ENCODE measurements at places on chromosomes 13 and 19. TPM values are rescaled to one million over a fixed set of nuclear protein-coding genes. Genes with fewer than 3 reads are reported as not detected.

- DNase-seq: no peak
These were observed 23.2 kb upstream of the NCCRP1 start for GRCh38 chr19:39173502-39173991.

The CBARP gene
- 1.9 TPM for total RNA-seq

- DNase-seq: no peak
These were observed 17.5 kb upstream of the F7 start for GRCh38 chr13:113087923-113088690.

DNA sequence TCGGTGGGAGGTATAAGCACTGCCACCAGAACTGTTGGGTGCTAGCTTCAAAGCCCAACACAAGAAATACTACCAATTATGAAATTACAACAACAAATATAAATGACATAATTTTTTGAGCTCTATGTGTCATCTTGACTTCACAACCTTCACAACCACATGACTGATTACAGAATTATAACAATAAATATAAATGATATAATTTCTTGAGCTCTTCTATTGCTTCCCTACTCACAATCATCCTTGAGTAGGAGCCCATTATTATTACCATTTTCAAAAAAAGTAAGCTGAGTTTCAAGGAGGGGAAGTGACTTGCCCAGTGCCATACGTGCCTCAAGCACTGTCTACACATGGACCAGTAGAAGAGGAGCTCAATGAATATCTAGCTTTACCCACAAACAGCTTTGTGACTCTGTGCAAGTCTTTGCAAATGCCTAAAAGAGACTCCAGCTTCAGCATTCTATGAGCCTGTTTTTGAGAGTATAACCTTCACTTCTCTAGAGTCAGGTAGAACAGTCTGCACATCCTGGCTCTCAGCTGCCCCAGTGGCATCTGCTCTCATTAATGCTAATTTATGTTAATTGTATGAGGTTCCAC, 22.6 kb downstream of the NCAN start:
- DNase-seq: no peak

DNA sequence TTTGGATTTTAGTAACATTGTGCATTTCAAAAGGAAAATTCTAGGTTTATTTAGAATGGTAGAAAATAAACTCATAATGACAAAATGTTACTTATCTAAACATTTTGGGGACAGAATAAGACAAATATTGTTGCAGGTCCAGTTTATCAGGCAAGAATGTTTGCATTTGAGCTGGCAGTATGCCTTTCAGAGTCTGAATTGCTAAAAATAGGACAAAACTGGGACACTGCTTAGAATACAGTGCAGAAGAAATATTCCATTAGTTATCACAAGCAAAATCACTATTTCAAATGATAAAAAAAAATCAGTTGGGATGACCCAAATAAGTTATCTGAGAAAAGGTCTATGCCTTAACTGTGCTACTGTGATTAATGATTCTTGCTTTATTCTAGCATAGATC, 870.3 kb upstream of the MIR17HG start:
- no peak for DNase-seq

The SIGLEC7 gene
- total RNA-seq: not detected

DNA sequence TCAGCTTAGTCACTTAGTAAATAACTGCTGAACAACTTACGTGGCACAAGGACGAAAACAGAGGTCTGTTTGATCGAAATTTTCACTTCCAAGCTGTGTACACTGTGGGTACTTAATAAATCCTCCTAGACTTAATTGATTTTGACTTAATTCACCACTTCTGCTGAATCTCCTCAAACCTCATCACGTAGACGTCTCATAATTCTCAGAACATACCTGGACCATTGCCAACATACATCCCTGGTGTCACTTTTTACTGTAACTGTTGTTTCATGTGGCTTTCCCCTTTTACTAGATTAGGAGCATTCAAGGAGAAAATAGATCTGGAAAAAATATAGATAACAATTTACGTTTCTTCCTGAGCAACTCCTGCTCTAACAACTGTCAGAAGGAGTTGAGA, 105.0 kb downstream of the MBNL2 start:
- no peak for DNase-seq

- no peak for DNase-seq
These were observed 55.5 kb upstream of the SERP2 start for GRCh38 chr13:44318161-44318560.

DNA sequence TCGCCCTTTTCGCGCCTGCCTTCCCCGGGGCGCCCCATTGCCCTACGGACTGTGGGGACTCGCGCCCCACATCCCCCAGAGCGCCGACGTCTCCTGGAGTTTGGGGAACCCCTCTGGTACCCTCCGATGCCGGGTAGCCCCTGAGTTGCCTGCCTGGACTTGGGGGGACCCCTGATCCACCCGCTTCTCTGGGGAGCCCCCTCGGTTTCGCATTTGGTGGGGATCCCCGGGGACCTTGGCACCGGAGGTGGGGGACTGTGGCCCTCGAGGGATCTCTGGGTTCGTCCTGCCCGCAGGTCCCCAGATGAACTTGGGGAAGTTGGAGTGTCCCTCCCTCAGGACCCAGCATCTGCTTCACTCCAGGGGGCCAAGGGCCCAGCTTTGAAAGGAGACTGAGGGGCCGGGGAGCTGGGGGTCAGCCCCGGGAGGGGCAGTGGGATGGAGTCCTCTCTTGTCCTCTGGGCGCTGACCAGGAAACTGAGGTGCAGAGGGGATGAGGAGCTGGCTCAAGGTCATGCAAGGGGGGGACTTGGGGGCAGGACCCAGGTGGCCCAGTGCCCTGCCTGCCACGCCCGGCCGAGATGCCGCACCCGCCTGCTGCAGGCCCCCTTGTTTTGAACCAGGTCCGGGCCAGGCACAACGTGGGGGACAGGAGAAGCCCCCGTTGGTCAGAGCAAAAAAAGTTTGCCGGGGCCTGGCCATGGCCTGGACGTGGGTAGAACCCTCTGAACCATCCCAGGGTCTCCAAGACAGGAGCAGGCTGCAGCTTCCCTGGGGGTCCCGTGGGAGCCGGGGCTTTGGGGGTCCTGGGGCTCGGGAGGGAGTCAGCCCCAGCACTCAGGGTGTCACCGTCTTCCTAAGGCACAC, 1.0 kb downstream of the EFNA2 start:
- peak; percentile 58 for DNase-seq

The PEX11G gene
- total RNA-seq: 1.2 TPM

The HMG20B gene
- 59.3 TPM for total RNA-seq

DNA sequence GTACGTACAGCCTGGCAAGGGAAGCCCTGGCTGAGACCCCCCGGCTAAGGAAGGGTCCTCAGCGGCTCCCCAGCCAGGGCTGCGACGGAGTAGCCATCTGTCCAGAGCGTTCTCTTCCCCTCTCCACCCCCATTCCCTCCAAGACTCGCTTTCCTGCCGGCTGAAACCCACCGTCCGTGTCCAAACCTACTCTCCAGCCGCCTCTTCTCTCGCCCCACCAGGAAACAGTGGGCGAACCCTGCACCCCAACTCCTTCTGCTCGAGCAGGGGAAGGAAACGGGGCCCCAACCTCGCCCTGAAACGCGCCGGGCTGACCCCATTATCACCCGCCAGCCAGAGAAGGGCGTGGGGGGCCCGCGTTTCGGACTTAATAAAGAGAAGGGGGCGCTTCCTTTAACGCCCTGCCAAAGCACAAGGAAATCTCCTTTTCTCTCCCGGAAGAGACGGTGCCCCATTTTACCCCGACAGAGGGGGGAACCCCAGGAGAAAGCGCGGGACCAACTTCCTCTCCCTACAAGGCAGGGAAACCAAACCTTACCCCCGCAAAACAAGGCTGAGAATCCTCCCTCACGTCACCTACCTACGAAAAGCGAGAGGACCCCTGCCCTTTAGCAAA, 2.5 kb downstream of the ZC3H4 start:
- DNase-seq: peak; percentile 85

The ERCC1 gene
- 123 TPM for total RNA-seq

DNA sequence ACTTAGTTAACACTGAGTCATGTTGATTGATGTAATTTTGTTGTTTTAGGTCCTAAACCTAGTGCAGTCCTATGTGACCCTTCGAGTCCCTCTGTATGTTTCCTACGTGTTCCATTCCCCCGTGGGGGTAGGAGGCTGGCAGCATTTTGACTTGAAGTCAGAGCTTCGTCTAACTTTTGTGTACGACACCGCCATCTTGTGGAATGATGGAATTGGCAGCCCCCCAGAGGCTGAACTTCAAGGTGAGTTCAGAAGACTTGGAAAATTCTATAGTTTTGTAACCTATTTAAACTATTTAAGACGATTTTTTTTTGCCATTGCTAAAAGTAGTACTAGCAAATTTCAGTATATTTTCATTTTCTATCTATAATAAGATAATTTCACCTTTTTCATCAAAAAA, 117.9 kb downstream of the STOML3 start:
- peak; percentile 69 for DNase-seq

DNA sequence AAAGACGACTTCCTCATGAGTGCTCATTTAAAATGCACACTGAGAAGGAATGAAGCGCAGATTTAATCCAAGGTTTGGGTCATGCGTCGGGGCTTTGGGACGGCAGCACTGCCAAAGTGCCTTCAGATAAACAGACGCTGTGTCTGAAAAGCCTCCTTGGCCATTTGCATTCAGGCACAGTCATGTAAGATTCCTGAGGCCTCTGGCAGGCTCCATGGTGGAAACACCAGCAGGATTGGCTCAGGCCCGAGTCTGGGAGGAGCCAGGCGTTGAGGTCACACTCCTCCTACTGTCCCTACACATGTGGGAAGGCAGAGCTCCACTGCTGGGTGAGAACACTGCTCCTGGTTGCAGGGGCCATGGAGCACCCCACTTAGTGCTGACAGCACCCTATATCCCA, 113.3 kb upstream of the KL start:
- DNase-seq: no peak

The METTL21C gene
- total RNA-seq: not detected
